SJSA1 (cell line): ENCODE measurements at places on chromosomes 7 and 10.

DNA sequence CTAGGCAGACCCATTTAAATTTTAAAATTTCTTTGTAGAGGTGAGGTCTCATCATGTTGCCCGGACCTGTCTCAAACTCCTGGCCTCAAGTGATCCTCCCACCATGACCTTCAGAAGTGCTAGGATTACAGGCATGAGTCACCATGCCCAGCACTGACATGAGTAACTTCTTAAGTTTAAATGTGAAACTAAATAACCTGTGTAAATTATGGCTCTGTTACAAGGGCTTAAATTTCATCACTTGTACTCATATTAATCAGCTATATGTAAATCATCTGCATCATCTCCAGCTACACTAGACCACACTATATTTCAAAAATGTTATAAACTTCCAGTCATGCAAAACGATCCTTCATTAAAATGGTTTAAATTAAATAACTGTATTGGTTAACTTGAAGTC lies 56.1 kb downstream of the ATAD1 start:
- DNase-seq: no peak

GRCh38 chr7:142152076-142152475 lies 40.6 kb downstream of the MGAM2 start:
- DNase-seq: no peak

GRCh38 chr10:128007056-128007455 lies 100.2 kb downstream of the PTPRE start:
- DNase-seq: no peak

- DNase-seq: no peak
Measured at GRCh38 chr7:158611541-158611940, 23.9 kb upstream of the PTPRN2 start.

GRCh38 chr10:100826983-100827818 lies 81.8 kb downstream of the PAX2 start:
- no peak for DNase-seq

GRCh38 chr7:42338231-42338915 lies 101.4 kb upstream of the GLI3 start:
- DNase-seq: no peak
